ENCODE measurements at places on chromosomes 6 and 20.

- DNase-seq = peak; percentile 68
Measured at GRCh38 chr6:154432533-154433476, 76.2 kb upstream of the IPCEF1 start.

GRCh38 chr6:140571145-140571544 lies 1196.7 kb upstream of the CITED2 start:
- DNase-seq = no peak

DNA sequence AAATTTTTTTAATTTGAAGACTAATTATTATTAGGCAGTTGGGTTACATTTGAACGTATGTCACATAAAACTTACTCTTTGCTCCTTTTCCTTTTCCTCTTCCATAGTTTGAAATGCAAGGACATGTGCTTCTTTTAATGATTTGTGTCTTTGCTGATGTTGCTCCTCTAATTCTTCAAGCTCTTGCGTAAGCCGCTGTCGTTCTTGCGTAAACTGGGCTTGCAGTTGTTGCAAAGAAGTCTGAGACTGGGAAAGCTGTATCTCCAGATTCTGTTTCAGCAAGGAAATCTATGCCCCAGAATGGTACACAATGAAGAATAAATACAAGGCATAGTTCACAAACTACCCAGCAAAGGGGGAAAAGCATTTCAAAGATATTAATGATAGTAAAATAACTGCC lies 45.1 kb upstream of the MCM9 start:
- no peak for DNase-seq

DNA sequence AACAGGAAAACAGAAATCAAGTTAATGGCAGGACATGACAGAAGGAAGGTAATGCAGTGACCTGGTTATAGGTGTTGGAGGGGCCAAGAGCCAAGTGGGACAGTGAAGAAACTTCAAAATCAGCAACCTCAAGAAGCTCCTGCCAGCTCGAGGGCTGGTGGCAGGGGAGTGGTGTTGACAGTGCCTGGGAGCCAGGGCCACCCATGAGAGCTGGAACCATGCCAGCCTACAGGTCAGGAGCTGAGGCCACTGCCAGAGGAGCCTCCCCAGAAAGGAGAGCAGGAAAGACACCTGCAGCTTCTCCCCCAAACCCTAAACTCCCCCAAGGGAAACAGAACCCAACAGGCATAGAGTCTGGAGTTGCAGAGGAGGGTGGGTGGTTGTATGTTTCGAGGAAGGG lies 262.1 kb downstream of the LRFN2 start:
- no peak for DNase-seq

DNA sequence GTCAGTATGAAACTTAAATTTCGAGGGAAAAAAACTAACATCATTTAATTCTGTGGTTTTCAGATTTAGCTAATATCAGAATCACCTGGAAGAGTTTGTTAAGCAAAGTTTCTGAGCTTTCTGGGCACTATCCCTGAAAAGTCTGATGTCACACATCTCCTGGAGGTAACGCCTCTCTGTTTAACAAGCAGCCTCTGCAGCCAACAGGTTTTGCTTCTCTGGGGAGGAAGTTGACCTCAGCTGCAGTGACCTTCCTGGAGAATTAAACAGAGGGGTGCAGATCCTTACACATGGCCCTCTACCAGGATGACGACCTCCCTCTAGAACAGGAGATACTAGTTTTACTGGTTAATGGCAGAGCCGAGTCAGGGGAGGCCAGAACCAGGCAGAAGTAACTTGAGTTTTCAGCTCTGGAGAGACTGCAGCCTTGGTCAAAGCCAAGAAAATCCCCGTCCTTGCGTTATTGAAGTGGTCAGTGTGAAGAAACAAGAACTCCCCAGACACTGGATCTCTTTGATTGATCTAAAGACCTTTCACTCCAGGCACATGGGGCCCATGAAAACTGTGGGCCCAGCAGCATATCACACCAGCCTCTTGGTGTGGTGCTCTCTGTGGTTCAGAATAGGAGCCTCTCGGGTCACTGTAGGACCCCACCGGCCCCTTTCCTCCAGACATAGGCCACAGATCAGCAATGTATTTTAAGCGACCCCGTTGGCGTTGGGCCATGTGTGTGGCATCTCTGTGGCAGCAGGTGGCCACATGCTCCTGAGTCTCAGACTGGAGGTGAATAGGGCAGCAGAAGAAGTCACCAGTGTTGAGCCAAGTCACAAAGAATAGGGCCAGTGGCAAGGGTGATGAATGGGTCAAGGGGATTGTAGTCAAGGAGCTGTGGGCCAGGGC lies 33.4 kb upstream of the CCR6 start:
- DNase-seq = no peak

GRCh38 chr6:1611322-1611571 lies 1.5 kb downstream of the FOXC1 start:
- peak; percentile 79 for DNase-seq

DNA sequence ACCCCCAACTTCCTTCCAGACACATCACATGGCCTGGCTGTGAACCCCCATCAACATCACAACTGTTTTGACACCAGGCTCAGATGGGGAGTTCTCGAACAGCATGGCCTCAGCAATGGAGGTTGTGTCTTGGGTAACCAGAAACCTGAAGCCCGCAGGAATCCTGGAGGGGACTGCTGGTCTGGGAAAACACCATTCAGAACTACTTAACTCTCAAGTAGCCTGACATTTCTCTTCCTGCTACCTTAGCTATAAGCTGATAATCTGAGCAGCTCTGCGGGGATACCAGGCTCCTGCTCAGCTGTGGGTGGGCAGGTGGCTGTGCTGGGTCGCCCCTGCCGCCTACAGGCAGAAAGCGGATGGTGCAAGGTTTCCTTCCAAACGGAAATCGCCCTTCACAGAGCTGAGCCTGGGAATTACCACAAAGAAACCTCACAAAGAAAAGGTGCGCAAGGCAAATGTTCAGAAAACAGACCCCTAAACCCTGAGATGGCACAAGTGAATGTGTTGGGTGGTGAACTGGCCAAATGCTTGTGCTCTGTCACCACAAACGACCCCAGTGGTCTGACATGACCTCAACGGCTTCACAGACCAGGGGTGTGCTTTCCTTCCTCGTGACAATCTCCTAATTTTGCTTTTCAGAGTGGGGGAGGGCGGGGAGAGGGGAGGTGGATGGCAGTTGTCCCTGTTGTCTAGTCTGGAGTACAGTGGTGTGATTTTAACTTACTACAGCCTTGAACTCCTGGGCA lies 29.5 kb downstream of the SNX5 start:
- DNase-seq = peak; percentile 67

GRCh38 chr6:47890326-47890875 lies 108.6 kb downstream of the OPN5 start:
- no peak for DNase-seq

- DNase-seq = no peak
Measured at GRCh38 chr20:35360033-35360432, 51.7 kb downstream of the UQCC1 start.

DNA sequence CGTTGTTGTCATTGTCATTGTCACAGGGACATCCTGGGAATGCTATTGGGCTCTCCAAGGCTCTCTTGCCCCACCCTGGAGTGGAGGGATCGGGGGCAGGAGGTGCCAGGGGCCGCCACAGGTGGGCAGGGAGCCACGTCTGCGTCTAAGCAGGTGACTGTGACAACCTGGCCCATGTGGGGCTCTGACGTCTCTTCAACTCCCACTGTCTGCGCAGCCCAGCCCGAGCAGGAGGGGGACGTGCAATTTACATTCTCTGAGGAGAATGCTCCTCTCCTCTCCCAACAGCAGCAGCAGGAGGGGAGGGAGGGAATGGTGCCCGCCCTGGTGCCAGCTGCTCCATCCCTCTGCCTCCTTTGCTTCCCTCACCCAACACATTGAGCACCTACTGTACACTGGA lies 50.1 kb downstream of the GRM4 start:
- no peak for DNase-seq

All from hepatic stellate cell (primary cell).